ENCODE measurements at places on chromosomes 7 and 10.

- DNase-seq: no peak
These were observed 31.2 kb upstream of the ZNF438 start for GRCh38 chr10:31062856-31063255.

DNA sequence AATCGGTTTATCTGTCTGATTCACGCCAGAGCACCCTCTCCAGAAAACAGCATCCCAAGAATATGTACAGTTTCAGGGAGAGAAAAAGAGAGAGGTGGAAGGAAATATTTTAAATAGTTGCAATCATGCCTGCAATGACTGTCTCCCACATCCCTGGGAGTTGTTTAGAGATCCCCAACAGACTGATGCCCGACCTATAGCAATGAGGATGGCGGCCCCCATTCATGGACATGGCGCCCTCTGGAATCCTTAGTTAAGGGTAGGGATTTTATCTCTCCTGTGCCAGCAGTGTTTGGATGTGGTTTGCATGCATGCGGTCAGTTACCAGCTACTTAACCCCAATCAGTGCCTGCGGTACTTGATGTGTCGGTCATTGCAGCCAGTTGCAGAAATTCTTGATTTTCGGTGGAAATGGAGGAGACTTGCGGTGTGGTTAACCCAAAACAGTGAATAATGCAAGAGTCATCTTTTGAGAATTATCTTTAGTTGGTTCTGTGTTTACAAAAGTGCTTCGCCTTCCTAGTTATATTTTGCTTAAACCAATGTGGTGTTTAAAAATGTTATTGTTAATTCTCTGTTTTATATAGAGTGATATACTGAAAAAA is 186.0 kb upstream of the TCF7L2 start:
- DNase-seq: no peak

DNA sequence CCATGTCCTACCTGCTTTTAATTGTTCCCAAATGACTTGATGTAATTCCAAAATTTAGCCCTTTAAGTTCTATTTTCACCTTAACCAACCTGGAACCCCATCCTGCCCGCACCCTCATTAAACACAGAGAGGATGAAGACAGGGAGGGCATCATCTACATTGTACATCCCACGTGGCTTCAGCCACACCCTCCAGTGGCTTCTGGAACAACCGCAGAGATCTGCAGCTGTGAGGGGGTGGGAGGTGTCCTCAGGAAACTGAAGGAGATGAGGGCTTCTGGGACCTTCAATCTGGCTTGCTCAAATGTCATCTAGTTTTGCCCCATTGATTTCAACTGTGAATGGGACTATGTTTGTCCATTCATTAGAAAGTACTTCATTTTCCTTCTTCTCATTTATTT is 39.0 kb downstream of the AKR1B1 start:
- no peak for DNase-seq

DNA sequence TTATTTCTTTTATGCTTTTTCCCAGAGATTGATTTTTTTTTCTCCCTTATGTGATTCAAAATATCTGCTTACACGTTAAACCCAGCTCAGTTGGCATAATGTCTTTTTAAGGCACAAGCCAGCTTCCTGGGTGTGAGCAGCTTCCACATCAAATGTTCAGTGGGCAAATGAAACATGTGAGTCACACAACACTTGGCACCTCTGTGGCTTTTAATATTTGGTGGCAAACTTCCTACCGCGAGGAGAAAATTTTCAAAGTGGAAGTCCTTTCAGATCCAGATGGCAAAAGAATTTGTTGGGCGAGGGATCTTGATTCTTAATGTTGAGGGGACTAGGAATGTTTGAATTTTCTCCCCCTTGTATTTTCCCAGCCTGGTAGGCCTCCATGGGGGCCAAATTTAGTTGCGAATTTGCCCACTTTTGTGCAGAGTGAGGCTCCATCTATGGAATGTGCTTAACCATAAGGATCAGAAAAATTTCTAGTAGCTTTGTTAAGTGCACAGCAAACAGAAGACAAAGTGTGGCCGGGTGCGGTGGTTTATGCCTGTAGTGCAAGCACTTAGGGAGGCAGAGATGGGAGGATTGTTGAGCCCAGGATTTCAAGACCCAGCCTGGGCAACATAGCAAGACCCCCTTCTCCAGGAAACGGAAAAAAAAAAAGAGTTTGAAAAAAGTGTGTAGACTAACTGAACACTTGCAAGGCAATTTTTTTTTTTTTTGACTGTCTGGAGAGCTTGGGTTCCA is 31.0 kb downstream of the CUX1 start:
- DNase-seq: no peak

GRCh38 chr10:3066317-3067117 is 831 bp upstream of the PFKP start:
- no peak for DNase-seq

DNA sequence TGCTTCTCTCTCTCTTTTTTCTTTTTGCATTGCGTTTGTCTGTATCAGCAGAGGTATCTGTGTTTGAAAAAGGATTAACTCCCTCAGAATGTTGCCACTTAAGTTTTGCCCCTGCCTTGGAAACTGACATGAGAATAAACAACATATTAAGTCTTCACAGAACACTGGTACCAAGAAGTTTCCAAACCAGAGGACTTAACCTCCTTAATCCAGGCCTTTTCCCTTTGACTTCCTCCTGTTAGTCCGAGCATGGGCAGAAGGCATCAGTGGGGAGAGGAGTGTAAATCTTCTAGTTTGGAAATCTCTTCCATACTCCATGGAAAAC is 681.4 kb downstream of the LRMDA start:
- DNase-seq: no peak

Data from activated gamma-delta T cell treated with Interleukin-2 at 50 U/mL for 16 hours (primary cell).